ENCODE measurements at places on chromosomes 12 and 14. TPM values are rescaled to one million over a fixed set of nuclear protein-coding genes. Genes with fewer than 3 reads are reported as not detected.

- no peak for DNase-seq
Measured at GRCh38 chr14:101900253-101900652, 64.1 kb upstream of the DYNC1H1 start.

DNA sequence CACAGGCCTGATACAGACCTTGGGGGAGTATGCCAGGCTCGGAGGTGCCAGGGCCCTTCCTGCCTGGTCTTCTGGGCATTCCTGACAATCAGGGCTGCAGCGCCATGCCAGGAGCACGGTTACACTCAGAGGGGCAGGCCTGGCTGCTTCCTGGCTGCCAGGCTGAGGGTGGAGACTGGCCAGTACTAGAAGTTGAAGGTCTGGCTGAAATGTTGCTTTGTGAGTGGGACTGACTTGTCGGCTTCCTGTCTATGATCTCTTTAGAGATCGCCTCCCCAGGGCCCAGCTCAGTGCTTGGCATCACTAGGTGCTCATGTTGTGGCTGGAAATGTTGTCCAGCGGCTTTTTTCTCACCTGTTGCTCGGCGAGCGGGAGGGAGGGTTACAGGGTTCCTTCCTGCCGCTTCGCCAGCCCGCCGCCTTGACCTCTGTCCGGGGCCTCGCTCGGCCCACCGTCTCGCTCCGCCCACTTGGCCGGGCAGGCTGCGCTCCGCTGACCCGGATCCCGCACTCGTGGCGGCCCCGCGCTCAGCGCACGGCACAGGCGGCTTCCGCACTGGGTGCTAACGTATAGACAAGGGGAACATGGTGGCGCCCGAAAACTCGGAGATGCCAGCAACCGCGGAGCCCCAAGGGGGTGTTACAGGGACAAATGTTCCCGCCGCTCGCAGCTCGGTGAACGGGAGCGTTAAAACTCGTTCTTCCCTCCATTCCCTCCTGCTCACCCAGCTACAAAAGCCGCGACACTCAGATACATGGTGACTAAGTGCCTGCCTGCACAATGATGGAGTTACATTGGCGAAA, 32.6 kb downstream of the PAPLN start:
- peak; percentile 46 for DNase-seq

GRCh38 chr12:1592444-1593173, 1.8 kb downstream of the FBXL14 start:
- DNase-seq = peak; percentile 57

DNA sequence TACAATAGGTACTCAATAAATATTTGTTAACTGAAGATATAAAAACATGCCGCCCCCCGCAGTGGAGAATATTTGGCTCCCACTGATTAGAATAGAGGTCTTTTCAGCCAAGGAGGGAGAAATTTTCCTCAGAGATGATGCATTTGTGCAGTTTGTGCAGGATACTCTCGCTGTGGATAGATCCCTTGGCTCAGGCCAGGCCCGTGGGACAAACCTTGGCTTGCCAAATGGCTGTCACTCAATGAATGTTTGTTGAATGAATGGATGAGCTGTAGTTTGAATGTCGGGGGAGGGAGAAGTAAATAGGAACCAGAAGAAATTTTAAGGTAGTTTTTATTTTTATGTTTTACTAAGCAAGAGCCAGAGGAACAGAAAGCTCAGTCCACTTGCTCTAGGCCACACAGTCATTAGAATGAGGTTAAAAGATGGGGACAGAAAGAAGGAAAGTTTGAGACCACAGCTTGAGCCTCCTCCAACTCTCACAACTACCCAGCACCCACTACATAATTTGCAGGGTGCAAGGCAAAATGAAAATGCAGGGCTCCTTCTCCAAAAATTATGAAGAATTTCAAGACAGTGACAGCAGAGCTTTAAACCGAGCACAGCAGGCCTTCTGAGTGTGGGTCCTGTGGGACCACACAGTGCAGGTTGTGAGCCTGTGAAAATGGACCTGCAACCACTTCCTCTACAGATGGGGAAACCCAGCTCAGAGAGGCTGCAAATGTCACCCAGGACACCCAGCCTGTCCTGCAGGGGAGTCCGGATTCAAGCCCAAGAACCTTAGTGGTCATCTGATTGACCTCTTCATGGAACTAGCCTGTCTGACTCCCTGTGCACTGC, 51.4 kb downstream of the WSCD2 start:
- DNase-seq = no peak

DNA sequence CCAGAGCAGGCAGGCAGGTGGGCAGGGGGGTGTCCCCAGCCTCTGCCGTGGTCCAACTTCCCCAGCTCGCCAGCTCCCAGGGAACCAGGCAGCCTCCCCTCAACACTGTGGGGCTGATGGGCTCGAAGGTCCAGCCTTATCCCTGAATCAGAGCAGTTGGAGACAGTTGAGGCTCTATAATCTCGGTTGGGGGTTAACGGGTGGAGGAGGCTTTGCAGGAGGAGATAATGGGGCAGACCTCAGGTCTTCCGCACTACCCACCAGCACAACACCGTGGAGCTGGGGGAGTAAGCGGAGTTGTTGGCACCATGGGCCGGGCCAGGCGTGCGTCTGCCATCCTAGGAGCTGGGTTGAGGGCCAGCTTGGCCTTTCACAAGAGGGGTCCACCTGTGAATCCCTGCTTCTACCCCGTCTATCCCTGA, 13.9 kb upstream of the HDAC7 start:
- DNase-seq = no peak

DNA sequence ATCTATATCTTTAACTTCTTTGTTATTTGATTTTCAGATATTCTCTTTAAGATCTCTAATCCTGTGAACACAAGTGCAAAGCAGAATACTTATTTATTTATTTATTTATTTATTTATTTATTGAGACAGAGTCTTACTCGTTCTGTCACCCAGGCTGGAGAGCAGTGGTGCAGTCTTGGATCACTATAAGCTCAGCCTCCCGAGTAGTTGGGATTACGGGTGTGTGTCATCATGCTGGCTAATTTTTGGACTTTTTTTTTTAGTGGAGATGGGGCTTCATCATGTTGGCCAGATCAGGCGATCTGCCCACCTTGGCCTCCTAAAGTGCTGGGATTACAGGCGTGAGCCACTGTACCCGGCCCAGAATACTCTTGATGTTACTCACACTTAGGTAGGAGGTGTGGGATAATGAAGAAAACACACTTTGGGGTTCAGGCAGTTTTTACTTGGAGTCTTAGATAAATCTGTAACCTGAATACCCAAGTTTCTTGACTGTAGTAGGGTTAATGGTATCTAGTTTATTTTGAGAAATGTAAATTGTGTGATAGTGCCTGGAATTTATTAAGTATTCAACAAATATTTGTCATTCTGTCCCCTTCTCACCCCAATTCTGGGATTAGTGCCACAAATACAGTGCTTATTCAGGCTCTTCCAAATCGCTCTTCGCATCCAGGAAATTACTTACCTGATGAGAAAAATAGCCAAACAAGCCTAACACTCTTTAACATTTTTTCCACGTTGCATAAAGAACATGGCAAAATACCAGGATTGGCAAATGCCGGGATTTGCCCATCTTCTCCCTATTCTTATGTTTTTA, 33.0 kb downstream of the METAP2 start:
- DNase-seq = no peak

DNA sequence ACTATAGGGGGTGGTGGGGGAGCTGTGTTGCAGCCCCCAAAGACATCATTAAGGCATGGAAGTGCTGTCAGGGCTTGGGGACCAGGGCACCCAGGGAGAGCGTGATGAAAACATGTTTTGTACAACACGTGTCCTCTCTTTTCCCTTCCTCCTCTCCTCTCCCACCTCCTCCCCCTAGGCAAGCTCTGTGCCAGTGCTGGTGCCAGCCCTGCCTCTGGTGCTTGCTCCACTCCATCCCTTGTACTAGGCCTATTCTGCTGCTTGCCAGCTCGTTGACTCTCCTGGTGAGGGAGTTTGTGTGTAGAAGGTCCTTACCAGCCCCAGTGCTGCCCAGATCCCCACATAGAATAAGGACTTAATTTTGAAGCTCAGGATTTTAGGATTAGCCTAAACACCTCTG, 3.2 kb upstream of the RARG start:
- DNase-seq = no peak

- no peak for DNase-seq
Measured at GRCh38 chr12:86186449-86186848, 69.7 kb downstream of the MGAT4C start.

- no peak for DNase-seq
Measured at GRCh38 chr12:117085318-117085947, 13.8 kb downstream of the TESC start.

DNA sequence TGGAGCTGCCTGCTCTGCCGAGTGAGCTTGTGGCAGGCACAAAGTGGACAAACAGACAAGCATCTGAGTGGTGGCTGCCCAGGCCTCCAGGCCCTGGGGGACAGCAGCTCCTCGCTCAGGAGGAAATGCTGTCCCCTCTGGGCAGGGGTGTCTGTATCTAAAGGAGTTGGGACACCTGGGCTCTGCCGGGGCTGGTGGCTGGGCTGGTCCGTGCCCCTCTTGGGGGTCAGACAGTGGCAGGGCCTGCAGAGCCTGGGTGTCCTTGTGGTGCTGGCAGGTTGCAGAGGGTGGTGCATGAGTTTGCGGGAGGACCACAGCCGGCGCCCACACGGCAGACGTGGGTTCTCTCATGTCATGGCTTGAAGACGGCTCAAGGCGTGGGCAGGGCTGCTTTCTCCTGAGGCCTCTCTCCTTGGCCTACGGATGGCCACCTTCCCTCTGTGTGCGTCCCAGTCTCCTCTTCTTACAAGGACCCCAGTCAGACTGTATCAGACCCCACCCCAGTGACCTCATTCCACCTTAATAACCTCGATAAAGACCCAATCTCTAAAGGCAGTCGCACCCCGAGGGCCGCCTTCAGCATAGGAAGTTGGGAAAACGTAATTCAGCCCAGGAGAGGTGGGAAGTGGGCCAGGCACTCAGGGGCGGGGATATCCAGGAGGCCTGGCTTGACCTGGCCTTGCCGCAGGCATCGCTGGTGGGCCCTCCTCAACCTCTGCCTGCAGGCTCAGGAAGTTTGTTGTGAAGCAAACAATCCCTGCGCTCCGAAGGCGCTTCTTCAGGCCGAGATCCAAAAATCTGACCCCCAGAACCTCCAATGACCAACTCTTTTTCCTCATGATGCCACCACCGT, 110.0 kb downstream of the KIF26A start:
- DNase-seq = no peak

- DNase-seq = no peak
Measured at GRCh38 chr12:46267575-46267824, 1.3 kb downstream of the SLC38A1 start.

The LAG3 gene
- total RNA-seq = 2.6 TPM

The KIF21A gene
- 26.4 TPM for total RNA-seq

The ETNK1 gene
- 79.2 TPM for total RNA-seq

The CRACR2A gene
- 2.6 TPM for total RNA-seq

The FAIM2 gene
- total RNA-seq = 0.18 TPM
